Ascending aorta (tissue), 2 donors: ENCODE measurements at places on chromosomes 6 and 20.

DNA sequence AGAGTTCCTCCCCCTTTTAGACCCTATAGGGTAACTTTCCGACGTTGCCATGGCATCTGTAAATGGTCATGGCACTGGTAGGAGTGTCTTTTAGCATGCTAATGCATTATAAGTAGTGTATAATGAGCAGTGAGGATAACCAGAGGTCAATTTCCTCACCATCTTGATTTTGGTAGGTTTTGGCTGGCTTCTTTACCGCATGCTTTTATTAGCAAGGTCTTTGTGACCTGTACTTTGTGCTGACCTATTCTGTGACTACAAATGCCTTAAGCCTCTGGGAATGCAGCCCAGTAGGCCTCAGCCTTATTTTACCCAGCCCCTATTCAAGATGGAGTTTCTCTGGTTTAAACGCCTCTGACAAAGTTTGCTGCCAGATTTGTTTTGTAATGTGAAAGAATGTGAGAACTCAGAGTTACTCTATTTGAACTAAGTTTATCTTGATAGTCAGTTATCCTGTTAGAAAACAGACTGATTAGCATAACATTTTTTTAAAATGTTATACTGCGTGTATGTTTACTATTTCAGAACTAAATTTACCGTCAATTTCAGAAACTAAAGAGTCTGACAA lies 111.3 kb upstream of the PRSS16 start:
- no peak overlapping the region for H3K27ac ChIP-seq
- no peak for DNase-seq
- peaks cover 4% of the 10 kb centered on the region for H3K4me1 ChIP-seq
- H3K36me3 ChIP-seq = no peaks in the 10 kb centered on the region
- no peak overlapping the region for H3K4me3 ChIP-seq
- no peaks in the 10 kb centered on the region for H3K27me3 ChIP-seq

DNA sequence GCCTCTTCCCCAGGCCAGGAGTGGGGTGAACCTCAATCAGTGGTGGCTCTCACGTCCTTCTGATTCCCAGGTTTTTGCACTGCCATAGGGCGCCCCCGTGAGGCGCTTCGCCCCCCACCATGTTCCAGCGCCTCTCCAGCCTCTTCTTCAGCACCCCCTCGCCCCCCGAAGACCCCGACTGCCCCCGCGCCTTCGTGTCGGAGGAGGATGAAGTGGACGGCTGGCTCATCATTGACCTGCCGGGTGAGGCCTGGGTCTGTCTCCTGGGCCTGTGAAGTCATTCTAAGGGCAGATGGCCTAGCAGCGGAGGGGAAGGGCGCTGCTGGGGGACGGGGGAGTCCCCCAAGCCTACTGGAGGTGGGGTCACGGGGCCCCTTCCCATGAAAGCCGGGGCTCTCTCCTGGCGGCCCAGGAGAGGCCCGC lies 4.5 kb downstream of the TP53INP2 start:
- peaks cover 10% of the 10 kb centered on the region for H3K4me1 ChIP-seq
- peaks cover 4% of the 10 kb centered on the region for H3K36me3 ChIP-seq
- DNase-seq = no peak

- no peak overlapping the region for H3K27ac ChIP-seq
- no peak overlapping the region for H3K4me3 ChIP-seq
- H3K36me3 ChIP-seq = no peaks in the 10 kb centered on the region
- H3K4me1 ChIP-seq = peaks cover 3% of the 10 kb centered on the region
- no peak for DNase-seq
These were observed 10.2 kb downstream of the PTPN1 start for GRCh38 chr20:50520222-50520880.

- peaks cover 9% of the 10 kb centered on the region for H3K36me3 ChIP-seq
- no peak for DNase-seq
- H3K27me3 ChIP-seq = no peaks in the 10 kb centered on the region
- no peak overlapping the region for H3K27ac ChIP-seq
- H3K4me3 ChIP-seq = no peak overlapping the region
These were observed 54.7 kb upstream of the CDKAL1 start for GRCh38 chr6:20479526-20479925.

- no peak overlapping the region for H3K4me3 ChIP-seq
- no peaks in the 10 kb centered on the region for H3K4me1 ChIP-seq
- DNase-seq = no peak
- H3K27ac ChIP-seq = no peak overlapping the region
- H3K27me3 ChIP-seq = no peaks in the 10 kb centered on the region
These were observed 91.9 kb downstream of the FLRT3 start for GRCh38 chr20:14245368-14245970.

GRCh38 chr6:36242161-36242560 lies 27.7 kb upstream of the PNPLA1 start:
- no peak for DNase-seq
- H3K4me1 ChIP-seq = no peaks in the 10 kb centered on the region
- no peaks in the 10 kb centered on the region for H3K36me3 ChIP-seq

DNA sequence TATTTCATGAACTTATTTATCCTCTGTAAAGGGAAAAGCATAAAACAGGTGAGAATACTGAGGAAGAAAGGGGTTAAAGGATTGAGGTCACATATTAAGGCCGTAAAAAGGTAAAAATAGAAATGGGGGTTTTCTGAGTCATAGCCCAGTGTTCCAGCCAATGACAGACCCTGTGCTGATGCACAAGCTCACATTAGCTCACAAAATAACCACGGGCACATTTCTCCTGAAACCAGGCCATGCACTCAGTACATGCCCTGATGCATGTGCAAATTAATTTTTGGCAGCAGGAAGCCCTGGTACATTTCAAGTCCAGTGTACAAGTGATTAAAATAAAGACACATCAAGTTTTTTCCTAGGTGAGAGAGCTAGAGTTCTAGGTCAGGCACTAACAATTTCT lies 194.4 kb downstream of the TMEM200A start:
- H3K4me3 ChIP-seq = no peak overlapping the region
- no peaks in the 10 kb centered on the region for H3K4me1 ChIP-seq
- H3K36me3 ChIP-seq = no peaks in the 10 kb centered on the region
- no peak overlapping the region for H3K27ac ChIP-seq
- H3K27me3 ChIP-seq = no peaks in the 10 kb centered on the region

GRCh38 chr6:166683477-166683876 lies 56.4 kb upstream of the RPS6KA2 start:
- no peak for DNase-seq
- H3K36me3 ChIP-seq = no peaks in the 10 kb centered on the region

DNA sequence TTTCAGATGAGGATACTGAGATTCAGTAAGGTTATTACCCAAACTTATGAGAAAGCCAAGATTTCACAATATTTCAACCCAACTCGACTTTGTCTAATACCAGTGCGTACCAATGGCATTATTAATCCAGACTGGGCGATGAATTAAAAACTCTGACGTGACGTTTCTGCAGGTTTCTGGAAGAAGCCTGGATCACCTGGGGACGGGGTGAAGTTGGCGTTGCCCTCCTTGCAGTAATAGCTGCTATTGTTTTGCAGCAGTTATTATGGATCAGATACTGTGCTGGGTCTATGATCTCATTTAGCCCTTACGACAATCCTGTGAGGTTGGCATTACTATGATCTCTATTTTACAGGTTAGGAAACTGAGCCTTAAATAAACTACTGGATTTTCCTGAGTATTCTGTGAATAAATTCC lies 569 bp upstream of the CDC5L start:
- no peaks in the 10 kb centered on the region for H3K27me3 ChIP-seq
- no peaks in the 10 kb centered on the region for H3K36me3 ChIP-seq
- peak overlapping the region; percentile 94 for H3K4me3 ChIP-seq
- peak overlapping the region; percentile 89 for H3K27ac ChIP-seq
- DNase-seq = no peak

DNA sequence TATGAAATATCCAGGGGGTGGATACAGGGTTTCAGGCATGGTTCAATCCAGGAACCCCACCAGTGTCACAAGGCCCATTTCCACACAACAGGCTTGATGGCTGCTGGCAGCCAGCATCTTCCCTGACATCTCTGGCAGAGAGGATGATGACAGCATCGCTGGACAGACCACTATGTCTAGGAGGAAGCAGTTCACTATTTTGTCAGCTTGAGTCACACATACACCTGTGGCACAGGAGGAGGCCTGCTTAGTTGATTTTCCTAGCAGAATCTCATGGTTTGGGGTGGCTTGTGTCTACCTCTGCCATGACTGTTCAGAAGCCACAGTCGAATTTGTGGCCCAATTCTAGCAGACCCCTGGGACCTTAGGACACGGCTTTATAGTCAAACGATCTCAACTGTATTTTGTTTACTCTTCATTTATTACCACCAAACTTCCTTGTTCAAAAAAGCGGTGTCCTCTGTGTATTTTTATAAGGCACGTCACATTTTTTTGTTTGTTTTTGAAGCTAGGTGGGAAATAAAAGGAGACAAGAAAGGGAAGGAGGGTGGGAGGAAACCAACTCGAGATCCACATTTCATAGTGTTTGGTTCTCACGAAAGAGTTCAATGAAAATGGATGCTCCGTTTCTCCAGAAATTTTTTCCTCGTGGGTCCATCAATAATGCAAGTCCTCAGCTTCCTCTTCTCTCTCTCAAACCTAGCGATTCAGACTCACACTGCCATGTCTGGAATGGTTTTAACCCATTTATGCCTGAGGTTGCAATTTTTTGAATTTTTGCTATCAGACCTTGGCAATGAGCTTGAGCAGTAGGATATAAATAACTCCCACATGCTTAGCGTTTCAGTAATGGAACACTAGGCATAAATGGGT lies 94.4 kb downstream of the TOX2 start:
- no peaks in the 10 kb centered on the region for H3K36me3 ChIP-seq
- H3K4me3 ChIP-seq = no peak overlapping the region

GRCh38 chr6:163950159-163950558 lies 535.6 kb downstream of the QKI start:
- no peaks in the 10 kb centered on the region for H3K27me3 ChIP-seq
- H3K4me3 ChIP-seq = no peak overlapping the region
- no peak overlapping the region for H3K27ac ChIP-seq
- no peak for DNase-seq

DNA sequence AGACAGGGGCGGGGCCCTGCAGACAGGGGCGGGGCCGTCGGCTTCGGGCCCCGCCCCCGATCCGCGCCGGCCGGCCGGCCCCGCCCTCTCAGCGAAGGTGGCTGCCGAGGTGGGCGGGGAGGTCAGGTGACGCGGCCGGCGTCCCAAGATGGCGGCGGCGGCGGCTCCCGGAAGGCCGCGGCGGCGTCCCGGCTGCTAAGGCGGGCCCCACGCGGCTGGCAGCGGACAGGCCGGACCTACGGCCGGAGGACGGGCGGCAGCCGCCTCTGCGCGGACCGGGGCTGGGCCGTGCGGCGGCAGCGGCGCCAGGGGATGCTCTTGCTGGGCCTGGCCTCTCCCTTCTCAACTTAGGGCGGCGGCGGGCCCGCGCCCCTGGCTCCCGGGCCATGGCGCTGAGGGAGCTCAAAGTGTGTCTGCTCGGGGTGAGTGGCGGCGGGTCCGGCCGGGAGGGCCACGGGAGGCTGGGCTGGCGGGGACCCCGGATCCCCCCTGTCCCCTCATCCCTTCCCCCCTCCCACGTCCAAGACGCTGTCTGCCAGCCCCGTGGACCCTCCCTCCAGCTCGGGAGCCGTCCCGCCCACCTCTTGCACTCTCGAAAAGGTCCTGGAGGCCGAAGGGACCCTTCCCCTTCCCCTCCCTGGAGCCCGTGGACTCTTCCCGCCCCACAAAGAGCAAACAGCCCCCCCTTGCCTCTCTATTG lies at the start of gene RAB22A:
Gene RAB22A (plus strand): TSS at position 125 of the 700 bp plus-strand sequence. CDS start 262 bp downstream, at position 387.
- H3K4me3 ChIP-seq = peak within 1 kb of the TSS; percentile 90
- DNase-seq = peak; percentile 89
- no peaks in the 10 kb centered on the region for H3K4me1 ChIP-seq
- peaks cover 10% of the 10 kb centered on the region for H3K36me3 ChIP-seq
- H3K27me3 ChIP-seq = no peaks in the 10 kb centered on the region

DNA sequence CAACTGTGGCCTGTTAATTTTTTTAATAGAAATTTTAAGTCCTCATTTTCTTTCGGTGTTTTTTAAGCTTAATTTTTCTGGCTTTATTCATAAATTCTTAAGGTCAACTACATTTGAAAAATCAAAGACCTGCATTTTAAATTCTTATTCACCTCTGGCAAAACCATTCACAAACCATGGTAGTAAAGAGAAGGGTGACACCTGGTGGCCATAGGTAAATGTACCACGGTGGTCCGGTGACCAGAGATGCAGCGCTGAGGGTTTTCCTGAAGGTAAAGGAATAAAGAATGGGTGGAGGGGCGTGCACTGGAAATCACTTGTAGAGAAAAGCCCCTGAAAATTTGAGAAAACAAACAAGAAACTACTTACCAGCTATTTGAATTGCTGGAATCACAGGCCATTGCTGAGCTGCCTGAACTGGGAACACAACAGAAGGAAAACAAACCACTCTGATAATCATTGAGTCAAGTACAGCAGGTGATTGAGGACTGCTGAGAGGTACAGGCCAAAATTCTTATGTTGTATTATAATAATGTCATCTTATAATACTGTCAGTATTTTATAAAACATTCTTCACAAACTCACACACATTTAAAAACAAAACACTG lies 10.1 kb downstream of the HFE start:
- peak; percentile 82 for DNase-seq
- no peaks in the 10 kb centered on the region for H3K4me1 ChIP-seq
- H3K4me3 ChIP-seq = no peak overlapping the region

GRCh38 chr20:51542571-51543421 lies at the start of gene NFATC2:
TSS of gene NFATC2 (minus strand) at chr20:51542719. CDS start at chr20:51542499, 220 bp downstream.
- no peaks in the 10 kb centered on the region for H3K27me3 ChIP-seq
- H3K4me3 ChIP-seq = peak within 1 kb of the TSS; percentile 54
- peak within 1 kb of the TSS; percentile 75 for H3K27ac ChIP-seq
- peaks cover 15% of the 10 kb centered on the region for H3K4me1 ChIP-seq
- no peak for DNase-seq

- H3K36me3 ChIP-seq = no peaks in the 10 kb centered on the region
- no peaks in the 10 kb centered on the region for H3K27me3 ChIP-seq
- H3K4me1 ChIP-seq = no peaks in the 10 kb centered on the region
- no peak overlapping the region for H3K27ac ChIP-seq
- H3K4me3 ChIP-seq = no peak overlapping the region
- DNase-seq = no peak
These were observed 41.1 kb upstream of the PRDM1 start for GRCh38 chr6:106045077-106045476.
